HepG2 (cell line): ENCODE measurements at places on chromosomes 3 and 15. TPM values are rescaled to one million over a fixed set of nuclear protein-coding genes. Genes with fewer than 3 reads are reported as not detected.

The CAMK2N2 gene
- 0.27 TPM in 1 of 2 replicates, not detected in the other for total RNA-seq

The CCR2 gene
- total RNA-seq, result not detected in 2 replicates

The MST1 gene
- 26.7 and 189 TPM in 2 replicates for total RNA-seq

The ST8SIA2 gene
- not detected in 2 replicates for total RNA-seq

The MUC20 gene
- total RNA-seq, result 0.24 TPM in 1 of 2 replicates, not detected in the other

The CEP97 gene
- 6.5 and 10.2 TPM in 2 replicates for total RNA-seq

The THRB gene
- total RNA-seq, result 22.7 and 30.1 TPM in 2 replicates
